ENCODE measurements at places on chromosomes 6 and 20.

DNA sequence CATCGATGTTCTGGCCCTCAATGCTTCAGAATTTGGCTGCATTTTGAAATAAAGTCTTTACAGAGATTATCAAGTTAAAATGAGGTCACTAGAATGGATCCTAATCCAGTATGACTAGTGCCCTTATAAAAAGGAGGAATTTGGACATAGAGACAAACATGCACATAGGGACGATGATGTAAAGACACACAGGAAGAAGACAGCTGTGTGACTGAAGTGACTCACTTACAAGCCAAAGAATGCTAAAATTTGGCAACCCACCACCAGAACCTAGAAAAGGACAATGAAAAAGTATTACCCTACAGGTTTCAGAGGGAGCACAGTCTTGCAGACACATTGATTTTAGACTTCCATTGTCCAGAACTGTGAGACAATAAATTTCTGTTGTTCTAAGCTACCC is 322.8 kb upstream of the GJE1 start:
- DNase-seq = no peak

DNA sequence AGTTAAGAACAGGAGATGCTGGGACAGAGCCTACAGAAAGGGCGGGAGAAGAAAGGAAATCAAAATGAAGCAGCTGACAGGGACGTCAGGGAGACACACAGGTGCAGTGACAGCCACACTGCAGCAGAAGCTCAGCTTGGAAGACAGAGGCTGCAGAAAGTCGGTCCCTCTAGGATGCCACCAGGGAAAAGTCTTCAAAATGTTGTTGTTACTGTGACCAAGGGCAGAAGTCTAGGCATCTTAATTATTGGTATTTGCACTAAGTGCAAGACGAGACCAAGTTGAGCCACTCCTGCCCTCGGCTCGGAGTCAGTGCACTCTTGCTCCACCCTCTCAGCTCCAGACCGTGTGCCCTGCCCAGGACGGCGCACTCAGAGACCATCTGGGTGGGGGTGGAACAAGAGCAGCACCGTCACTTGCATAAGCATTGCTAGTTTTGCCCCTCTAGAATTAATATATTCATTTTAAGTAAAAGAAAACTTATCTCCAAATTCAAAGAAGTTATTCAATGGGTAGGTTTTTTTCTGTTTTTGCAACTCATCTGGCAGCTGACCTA is 2.6 kb downstream of the PRR18 start:
- no peak for DNase-seq

GRCh38 chr6:41732591-41733359 is 2.6 kb downstream of the TFEB start:
- DNase-seq = no peak

DNA sequence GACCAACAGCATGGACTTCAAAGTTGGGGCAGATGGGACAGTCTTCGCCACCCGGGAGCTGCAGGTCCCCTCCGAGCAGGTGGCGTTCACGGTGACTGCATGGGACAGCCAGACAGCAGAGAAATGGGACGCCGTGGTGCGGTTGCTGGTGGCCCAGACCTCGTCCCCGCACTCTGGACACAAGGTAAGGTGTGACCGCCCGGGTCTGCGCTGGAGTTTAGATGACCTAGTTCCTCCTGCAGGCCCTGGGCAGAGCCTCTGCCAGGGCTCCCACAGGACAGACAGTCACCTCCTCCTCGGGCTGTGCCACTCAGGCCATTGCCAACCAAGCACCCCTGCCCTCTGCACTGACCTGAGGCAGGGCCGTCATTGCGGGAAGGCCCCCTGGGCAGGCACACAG is 322.1 kb downstream of the TAF4 start:
- no peak for DNase-seq

- no peak for DNase-seq
These were observed 1.8 kb downstream of the SNRPB start for GRCh38 chr20:2468581-2469407.

- DNase-seq = no peak
These were observed 142.2 kb upstream of the AFDN start for GRCh38 chr6:167684276-167685104.

- DNase-seq = no peak
These were observed 13.2 kb downstream of the SLCO4A1 start for GRCh38 chr20:62655282-62656196.

DNA sequence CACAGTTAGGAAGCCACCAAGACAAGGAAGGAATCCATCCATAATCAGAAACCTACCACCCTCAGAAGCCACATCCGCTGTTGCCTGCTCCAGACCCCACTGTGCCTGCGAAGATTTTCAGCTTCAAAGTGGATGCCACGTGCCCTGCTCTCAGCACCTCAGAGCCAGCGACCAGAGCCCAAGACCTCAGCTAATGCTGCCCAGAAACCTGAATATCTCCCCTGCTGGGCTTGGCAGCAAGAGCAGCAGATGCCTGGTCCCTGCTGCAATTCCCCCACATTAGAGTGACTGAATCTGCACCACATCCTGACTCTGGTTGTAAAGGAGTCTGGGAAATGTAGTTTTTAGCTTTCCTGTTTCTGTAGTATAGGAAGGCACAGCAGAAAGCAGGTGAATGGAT is 10.7 kb upstream of the ULBP3 start:
- no peak for DNase-seq

DNA sequence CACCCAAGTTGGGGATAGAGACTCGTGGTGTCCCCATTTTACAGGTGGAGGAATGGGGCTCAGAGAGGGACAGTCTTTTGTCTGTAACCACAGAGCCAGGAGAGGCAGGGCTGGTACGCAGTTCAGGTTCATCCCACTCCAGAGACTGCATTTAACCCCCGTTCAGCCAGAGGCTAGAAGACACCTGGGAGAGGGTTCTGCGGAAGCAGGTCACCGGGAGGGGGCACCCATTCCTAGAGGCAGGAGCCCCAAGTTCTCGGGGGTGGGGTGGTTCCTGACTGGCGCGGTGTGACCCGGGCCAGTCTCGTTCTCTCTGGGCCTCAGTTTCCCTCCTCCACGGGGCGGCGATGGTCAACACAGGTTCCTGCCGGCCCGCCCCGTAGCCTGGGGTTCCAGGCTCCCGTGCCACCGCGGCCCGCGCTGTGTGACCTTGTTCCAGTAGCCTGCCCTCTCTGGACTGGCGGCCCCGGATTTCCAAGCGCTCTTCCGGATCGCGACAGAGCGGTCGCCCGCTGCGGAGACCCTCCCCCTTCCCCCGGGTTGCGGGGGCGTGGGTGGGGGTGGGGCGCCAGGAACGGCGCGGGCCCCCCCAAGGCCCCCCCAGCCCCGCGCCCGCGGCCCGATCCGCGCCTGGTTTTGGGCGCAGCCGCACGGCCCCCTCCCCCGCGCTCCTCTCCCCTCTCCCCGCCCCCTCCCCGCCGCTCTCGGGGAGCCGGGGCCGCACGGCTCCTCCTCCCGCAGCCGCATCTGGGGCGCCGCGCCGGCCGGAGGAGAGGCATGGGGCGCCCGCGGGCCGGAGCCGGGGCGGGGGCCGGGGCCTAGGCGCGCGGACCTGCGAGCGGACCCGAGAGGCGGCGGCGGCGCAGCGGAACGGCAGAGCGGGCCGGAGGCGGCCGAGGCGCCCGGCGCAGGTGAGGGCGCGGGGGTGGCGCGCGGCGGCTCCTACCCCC is at the start of gene DLGAP4:
Gene DLGAP4, plus strand, starts transcription at position 738 of the 950 bp plus-strand sequence. CDS start 125,379 bp downstream, outside the sequence.
- DNase-seq = no peak

- DNase-seq = no peak
These were observed 239.8 kb upstream of the PREP start for GRCh38 chr6:105642708-105643107.

- no peak for DNase-seq
These were observed 9.8 kb upstream of the GHRH start for GRCh38 chr20:37271421-37271768.

DNA sequence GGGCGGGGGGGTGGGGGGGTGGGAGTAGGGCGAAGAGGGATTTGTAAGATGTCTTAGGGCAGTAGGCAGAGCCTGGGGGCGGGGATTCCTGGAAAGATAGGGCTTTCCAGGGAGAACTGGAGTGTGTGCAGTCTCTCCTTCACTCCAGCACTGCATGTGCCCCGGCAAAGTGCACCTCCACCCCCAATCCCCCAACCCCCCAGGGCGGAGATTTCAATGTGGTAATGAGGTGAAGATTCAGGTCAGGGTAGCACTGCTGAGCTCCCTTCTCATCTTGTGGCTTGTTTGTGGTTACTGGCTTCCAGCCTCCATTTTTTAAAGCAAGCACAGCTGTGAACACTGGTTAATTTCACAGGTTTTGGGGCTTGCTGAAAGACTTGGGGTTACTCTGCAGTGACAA is 5.9 kb downstream of the TMEM239 start:
- no peak for DNase-seq

GRCh38 chr6:78810146-78810545 is 57.2 kb upstream of the IRAK1BP1 start:
- DNase-seq = no peak

DNA sequence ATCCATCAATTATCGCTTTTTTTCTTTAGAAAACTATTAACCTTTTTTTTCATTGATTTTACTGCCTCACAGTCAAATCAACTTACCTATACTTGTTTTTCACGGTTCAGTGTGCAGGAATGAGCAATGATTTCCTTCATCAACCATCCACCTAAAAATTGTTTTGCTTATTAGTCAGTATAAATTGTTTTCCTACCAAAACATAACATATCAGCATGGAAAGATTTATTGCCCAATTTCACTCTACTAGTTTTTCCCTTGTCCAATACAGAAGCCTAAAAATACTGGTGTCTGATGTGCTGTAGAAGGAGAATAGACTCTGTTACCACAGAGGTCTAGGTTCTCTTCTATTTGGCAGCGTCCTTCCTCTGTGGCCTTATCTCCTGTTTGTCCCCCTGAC is 558.2 kb upstream of the CITED2 start:
- no peak for DNase-seq

- DNase-seq = no peak
These were observed 239.2 kb upstream of the FKBP1C start for GRCh38 chr6:62971976-62972658.

GRCh38 chr20:21528870-21529269 is 15.0 kb upstream of the NKX2-2 start:
- DNase-seq = no peak

GRCh38 chr20:31682352-31682751 is 40.3 kb downstream of the BCL2L1 start:
- DNase-seq = no peak

- peak; percentile 61 for DNase-seq
These were observed 1.9 kb downstream of the DDR1 start for GRCh38 chr6:30885999-30886896.

DNA sequence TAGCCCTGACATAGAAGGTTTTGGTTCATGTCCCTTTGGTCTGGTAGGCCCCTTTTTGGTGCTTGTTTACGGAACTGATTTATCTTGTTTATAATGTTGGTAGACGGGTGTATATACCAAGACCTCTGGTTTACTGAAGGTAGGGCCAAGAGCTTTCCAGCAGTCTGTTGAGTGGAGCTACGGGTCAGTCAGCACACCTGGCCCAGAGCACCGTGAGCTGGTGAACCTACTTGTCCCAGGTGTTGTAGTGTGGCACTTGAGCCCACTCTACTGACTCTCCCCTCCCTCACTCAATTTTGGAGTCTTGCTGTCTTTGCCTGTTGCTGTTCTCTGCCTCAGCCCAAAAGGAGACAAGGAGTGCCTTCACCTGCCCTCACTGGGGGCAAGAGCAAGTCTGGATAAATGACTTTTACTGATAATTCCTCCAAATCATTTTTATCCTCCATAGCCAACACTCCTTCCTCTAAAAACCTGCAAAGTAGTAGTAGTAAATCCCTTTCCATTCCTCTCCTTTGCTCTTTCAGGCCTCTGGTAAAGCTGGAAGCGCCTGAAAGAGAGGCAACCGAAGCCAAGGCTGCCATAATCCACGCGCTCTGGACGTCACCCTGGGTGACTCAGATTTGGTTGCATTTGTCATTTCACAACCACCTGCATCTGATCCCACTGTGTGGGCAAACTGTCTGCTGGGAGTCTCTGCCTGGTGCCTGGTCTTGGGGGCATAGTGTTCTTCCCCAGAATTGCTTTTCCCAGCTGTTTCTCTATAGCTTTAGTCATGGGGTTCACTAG is 22.2 kb downstream of the RREB1 start:
- DNase-seq = no peak

DNA sequence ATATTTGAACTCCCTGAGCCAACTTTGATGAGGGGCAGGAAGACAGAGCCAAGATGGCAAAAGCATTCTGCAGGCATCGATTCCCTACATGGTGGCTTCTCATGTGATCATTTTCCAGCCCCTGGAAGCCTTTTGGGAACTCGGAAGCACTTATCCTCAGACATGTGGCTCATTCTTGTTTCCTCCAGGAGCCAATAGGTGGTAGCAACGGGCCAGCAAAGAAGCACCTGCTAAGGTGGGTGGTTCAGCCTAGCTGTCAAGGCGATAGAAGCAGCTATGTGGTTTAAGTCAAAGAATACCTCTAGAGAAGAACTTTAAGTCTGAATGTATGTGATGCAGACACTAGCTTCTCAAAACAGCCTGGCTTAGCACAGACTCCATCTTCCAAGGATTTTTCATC is 64.9 kb upstream of the PAX1 start:
- DNase-seq = no peak

- DNase-seq = no peak
These were observed 205.2 kb downstream of the FARS2 start for GRCh38 chr6:5466281-5467136.

GRCh38 chr6:36130667-36131510 is 576 bp downstream of the MAPK13 start:
- DNase-seq = peak; percentile 46

DNA sequence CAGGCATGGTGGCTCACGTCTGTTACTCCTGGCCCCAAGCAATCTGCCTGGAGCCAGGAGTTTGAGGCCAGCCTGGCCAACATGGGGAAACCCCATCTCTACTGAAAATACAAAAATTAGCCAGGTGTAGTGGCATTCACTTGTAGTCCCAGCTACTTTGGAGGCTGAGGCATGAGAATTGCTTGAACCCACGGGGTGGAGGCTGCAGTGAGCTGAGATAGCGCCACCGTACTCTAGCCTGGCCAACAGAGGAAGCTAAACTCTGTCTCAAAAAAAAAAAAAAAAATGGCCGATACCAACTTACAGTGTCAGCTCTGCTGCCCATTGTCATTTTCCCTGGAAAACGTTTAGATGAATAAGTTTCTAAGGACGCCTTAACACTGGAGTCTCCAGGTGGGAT is 489.9 kb downstream of the TFAP2A start:
- no peak for DNase-seq

- peak; percentile 75 for DNase-seq
These were observed 639 bp upstream of the CD24 start for GRCh38 chr6:106974999-106975737.

DNA sequence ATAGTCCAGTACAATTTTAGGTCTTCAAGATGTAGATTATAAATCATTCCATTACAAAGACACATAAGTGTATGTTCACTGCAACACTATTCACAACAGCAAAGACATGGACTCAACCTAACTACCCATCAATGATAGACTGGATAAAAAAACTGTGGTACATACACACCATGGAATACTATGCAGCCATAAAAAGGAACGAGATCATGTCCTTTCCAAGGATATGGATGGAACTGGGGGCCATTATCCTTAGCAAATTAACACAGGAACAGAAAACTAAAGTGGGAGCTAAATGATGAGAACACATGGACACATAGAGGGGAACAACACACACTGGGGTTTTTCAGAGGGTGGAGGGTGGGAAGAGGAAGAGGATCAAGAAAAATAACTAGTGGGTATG is 6.3 kb downstream of the RTN4IP1 start:
- DNase-seq = no peak
